ENCODE measurements at places on chromosomes 3 and 15.

GRCh38 chr3:111882799-111883198 lies 23.7 kb downstream of the PHLDB2 start:
- no peak for DNase-seq

DNA sequence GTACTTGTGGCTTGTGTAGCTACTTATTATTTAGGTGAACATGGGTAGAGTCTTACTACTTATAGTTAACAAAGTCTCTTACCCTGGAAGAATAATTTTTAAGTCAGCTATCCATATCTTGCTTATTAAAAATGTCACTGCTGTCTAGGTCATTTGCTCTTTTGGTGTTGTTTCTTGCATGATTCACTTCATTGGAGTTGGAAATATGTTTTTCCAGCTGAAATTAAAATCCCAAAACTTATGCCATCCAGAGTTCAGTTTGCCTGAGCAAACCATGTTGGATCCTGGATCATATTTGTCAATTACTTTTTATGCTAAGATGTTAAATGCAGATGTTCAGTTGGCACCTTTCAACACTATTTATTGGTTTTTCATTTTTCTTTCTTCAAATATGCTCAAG lies 421.0 kb upstream of the RBMS3 start:
- no peak for DNase-seq

DNA sequence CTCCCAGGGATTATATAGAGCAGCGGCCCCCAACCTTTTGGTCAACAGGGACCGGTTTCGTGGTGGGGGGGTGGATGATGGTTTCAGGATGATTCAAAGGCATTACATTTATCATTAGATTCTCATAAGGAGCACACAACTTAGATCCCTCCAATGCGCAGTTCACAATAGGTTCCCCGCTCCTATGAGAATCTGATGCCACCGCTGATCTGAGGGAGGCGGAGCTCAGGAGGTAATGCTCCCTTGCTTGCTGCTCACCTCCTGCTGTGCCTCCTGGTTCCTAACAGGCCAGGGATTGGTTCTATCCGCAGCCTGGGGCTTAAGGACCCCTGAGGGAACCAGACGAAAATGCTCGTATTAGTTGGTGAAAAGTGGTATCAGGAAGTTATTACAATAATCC lies 1.3 kb upstream of the HACD2 start:
- peak; percentile 64 for DNase-seq

- DNase-seq: peak; percentile 31
These were observed 525.0 kb downstream of the GABRG3 start for GRCh38 chr15:27495963-27496459.

DNA sequence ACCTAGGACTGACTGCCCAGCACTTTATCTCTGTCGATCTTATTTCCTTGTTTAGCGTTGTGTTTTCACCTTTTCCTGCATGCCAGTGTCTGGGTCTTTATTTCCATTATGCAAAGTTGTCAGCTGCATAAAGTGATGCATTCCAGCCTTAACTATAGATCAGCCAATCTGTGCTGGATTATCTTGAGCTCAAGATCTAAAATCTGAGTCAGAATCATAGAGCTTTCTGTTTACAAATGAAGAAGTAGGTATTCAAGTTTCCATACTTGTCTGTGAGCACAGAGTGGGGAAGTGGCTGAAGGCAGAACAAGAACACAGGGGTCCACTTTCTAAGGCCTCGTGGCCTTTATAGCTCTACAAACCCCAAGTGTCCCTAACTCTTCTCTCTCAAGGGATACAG lies 82.4 kb upstream of the PLCL2 start:
- DNase-seq: no peak

DNA sequence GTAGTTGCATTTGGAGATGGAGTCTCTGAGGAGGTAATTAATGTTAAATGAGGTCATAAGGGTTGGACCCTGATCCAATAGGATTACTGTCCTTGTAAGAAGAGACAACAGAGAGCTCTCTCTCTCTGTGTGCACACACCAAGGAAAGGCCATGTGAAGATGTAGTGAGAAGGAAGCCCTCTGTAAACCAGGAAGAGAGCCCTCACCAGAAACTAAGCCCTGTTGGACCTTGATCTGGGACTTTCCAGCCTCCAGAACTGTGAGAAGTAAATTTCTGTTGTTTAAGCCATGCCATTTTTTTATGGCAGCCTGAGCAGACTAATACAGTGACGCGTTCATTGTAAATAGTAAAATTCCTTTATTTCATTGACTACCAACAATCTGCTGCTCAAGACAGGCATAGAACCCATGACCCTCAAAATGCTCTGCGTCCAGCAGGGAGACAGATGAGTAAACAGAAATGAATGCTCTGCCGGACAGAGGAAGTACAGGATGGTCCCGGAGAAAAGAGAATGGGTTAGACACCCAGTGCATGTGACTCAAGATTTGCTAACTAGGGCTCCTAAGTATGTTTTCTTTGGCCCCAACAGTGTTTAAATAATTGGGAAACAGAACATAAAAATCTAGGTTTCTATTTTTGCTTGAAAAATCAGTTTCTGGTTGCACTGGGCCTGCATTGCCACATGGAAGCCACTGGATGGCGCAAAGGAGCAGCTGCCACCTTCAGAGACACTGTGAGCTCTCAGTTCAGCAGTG lies 37.9 kb upstream of the TNFAIP8L3 start:
- no peak for DNase-seq

GRCh38 chr15:80431635-80432344 lies 27.6 kb downstream of the ARNT2 start:
- DNase-seq: no peak

DNA sequence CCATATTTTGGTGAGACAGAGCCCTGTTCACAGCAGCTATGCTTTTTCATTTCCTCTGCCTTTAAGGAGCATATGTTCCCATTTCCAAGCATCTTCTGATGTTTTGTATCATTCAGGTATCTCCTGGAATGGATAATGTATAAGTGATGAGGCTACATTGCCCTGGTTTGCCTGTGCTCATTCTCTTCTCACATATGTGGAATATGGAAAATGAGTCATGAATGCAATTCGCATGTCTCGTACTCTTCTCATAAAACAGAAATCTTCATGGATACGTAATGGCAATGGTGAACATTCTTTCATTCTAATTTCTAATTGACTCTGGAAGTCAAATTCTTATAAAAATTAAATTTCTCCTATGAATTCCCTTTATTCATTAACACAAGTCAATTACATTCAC lies 143.1 kb downstream of the CDIN1 start:
- DNase-seq: no peak

- DNase-seq: no peak
These were observed 19.6 kb downstream of the HSPBAP1 start for GRCh38 chr3:122773944-122774509.

GRCh38 chr3:134804508-134805480 lies 9.7 kb downstream of the EPHB1 start:
- no peak for DNase-seq

GRCh38 chr15:42364529-42364928 lies 5.2 kb downstream of the CAPN3 start:
- DNase-seq: no peak

- no peak for DNase-seq
These were observed 87.5 kb downstream of the NEK10 start for GRCh38 chr3:27281671-27282150.

GRCh38 chr3:51710631-51711351 lies 3.9 kb downstream of the GRM2 start:
- no peak for DNase-seq

- DNase-seq: no peak
These were observed 905 bp downstream of the HOMER2 start for GRCh38 chr15:82951472-82952157.

GRCh38 chr3:121592856-121593702 lies at the start of gene FBXO40:
TSS of gene FBXO40 (plus strand) at chr3:121593379. CDS start at chr3:121620576, 27,197 bp downstream.
- DNase-seq: no peak

Data from NCI-H446 treated with DMSO at 0.1 percent for 48 hours (cell line).